ENCODE measurements at places on chromosomes 11 and 22. TPM values are rescaled to one million over a fixed set of nuclear protein-coding genes. Genes with fewer than 3 reads are reported as not detected.
A peak's percentile ranks its signal among the peaks of the same experiment; 100 is the strongest.

The TSPAN32 gene
- 3.4 TPM for total RNA-seq

GRCh38 chr22:46910624-46911023, 148.2 kb downstream of the TBC1D22A start:
- peaks cover 6% of the 10 kb centered on the region for H3K4me1 ChIP-seq
- no peak overlapping the region for H3K4me3 ChIP-seq
- H3K36me3 ChIP-seq, result peaks cover 2% of the 10 kb centered on the region
- H3K27me3 ChIP-seq, result no peaks in the 10 kb centered on the region
- peak overlapping the region; percentile 62 for H3K27ac ChIP-seq

The DAGLA gene
- total RNA-seq, result 9.3 TPM

- H3K27ac ChIP-seq, result peak overlapping the region; percentile 43
- no peak overlapping the region for H3K4me3 ChIP-seq
- no peak for DNase-seq
- H3K27me3 ChIP-seq, result no peaks in the 10 kb centered on the region
- peaks cover 8% of the 10 kb centered on the region for H3K36me3 ChIP-seq
These were observed 52.6 kb downstream of the PITPNB start for GRCh38 chr22:27866135-27867084.

- peaks cover 73% of the 10 kb centered on the region for H3K27me3 ChIP-seq
- no peak for DNase-seq
- no peaks in the 10 kb centered on the region for H3K36me3 ChIP-seq
- peaks cover 2% of the 10 kb centered on the region for H3K4me1 ChIP-seq
These were observed 54.6 kb downstream of the GRIK4 start for GRCh38 chr11:120566176-120566575.

- peaks cover 4% of the 10 kb centered on the region for H3K27me3 ChIP-seq
- H3K4me3 ChIP-seq, result peak within 1 kb of the TSS; percentile 80
- H3K4me1 ChIP-seq, result peaks cover 8% of the 10 kb centered on the region
- peak; percentile 89 for DNase-seq
- H3K36me3 ChIP-seq, result peaks cover 5% of the 10 kb centered on the region
- peak within 1 kb of the TSS; percentile 90 for H3K27ac ChIP-seq
These were observed at the start of gene NAGA for GRCh38 chr22:42070517-42071422. TSS of gene NAGA (minus strand) at chr22:42070812. CDS start at chr22:42070297, 515 bp downstream.

- H3K4me1 ChIP-seq, result peaks cover 5% of the 10 kb centered on the region
- H3K27ac ChIP-seq, result no peak overlapping the region
- DNase-seq, result no peak
- H3K36me3 ChIP-seq, result peaks cover 2% of the 10 kb centered on the region
- no peak overlapping the region for H3K4me3 ChIP-seq
These were observed 3.5 kb downstream of the PGGHG start for GRCh38 chr11:292211-293121.

GRCh38 chr22:23837496-23837859, 1.3 kb downstream of the DERL3 start:
- no peak overlapping the region for H3K4me3 ChIP-seq
- DNase-seq, result no peak
- peaks cover 8% of the 10 kb centered on the region for H3K4me1 ChIP-seq
- no peak overlapping the region for H3K27ac ChIP-seq

The EIF3D gene
- 179 TPM for total RNA-seq

The PKNOX2 gene
- 39.9 TPM for total RNA-seq

DNA sequence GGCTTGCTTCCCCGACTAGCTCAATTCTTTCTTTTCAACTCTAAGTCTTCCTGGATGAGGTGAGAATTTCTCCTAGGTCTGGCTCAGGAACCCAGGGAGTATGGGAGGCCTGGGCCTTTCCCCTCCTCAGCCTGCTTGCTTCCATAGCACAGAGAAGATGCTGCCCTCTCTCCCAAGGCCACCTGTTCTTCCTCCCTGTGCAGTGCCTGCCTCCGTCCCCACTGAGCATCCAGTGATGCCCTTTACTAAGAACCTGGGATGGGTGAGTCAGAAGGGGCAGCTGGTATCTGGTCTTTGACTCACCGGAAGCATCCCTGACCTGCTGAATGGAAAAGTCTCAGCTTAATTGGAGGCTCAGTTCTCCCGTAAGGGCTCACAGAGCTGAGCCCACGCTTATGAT, 607.9 kb downstream of the BUD13 start:
- no peak for DNase-seq
- no peak overlapping the region for H3K27ac ChIP-seq
- H3K4me1 ChIP-seq, result peaks cover 9% of the 10 kb centered on the region
- peaks cover 56% of the 10 kb centered on the region for H3K27me3 ChIP-seq
- H3K36me3 ChIP-seq, result no peaks in the 10 kb centered on the region
- H3K4me3 ChIP-seq, result no peak overlapping the region

GRCh38 chr22:35903571-35904335, 124.9 kb downstream of the RBFOX2 start:
- no peak overlapping the region for H3K4me3 ChIP-seq
- DNase-seq, result no peak
- H3K4me1 ChIP-seq, result peaks cover 19% of the 10 kb centered on the region
- H3K27me3 ChIP-seq, result no peaks in the 10 kb centered on the region

GRCh38 chr22:40721266-40721665, 42.0 kb downstream of the MCHR1 start:
- H3K4me1 ChIP-seq, result peaks cover 13% of the 10 kb centered on the region
- DNase-seq, result no peak
- no peak overlapping the region for H3K4me3 ChIP-seq
- peak overlapping the region; percentile 93 for H3K27ac ChIP-seq
- no peaks in the 10 kb centered on the region for H3K36me3 ChIP-seq

DNA sequence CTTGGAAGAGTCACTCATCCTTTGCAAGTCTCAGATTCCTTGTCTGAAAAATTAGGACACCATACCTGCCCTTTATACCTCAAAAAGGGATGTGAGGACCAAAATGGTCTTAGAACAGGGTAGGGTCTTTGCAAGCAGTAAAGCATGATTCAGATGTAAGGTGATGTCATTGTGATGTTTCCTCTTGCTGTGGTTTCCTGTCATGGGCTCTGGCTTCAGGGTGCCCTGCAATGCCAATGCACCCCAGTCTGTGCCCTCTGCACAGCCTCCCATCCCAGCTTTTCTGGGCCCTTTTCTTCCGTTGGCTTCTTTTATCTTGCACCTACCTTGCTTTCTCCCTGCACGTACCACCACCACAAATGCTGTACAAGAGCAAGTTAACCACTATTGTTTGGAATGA, 87.8 kb upstream of the NNMT start:
- H3K4me3 ChIP-seq, result no peak overlapping the region
- peak overlapping the region; percentile 92 for H3K27ac ChIP-seq
- no peak for DNase-seq
- H3K36me3 ChIP-seq, result no peaks in the 10 kb centered on the region

The APOBEC3C gene
- 7.0 TPM for total RNA-seq

The ZDHHC13 gene
- 26.6 TPM for total RNA-seq

DNA sequence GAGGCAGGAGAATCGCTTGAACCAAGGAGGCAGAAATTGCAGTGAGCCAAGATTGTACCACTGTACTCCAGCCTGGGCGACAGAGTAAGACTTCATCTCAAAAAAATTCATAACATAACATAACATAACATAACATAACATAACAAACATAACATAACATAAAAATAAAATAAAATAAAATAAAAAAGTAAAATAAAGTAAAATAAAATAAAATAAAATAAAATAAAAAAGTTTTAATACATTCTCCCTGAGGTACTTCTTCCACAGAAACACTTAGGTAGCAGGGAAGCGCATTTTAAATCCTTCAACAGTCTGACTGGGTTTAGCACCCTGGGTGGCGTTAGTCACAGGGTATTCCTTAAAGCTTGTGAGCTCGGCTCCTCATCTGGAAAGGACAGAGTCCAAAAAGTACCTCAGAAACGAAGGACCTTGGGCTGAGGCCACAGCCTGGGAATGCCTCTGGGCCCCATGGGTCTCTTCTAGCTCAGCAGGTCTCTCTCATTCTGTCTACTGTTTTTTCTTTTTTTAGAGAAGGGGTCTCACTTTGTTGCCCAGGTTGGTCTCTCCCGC, 41.7 kb downstream of the MICAL3 start:
- no peak for DNase-seq
- H3K27ac ChIP-seq, result no peak overlapping the region
- no peak overlapping the region for H3K4me3 ChIP-seq
- H3K4me1 ChIP-seq, result peaks cover 5% of the 10 kb centered on the region

- peak overlapping the region; percentile 51 for H3K27ac ChIP-seq
- no peaks in the 10 kb centered on the region for H3K36me3 ChIP-seq
- no peak for DNase-seq
- no peak overlapping the region for H3K4me3 ChIP-seq
These were observed 30.3 kb upstream of the GRAMD4 start for GRCh38 chr22:46589871-46590271.

DNA sequence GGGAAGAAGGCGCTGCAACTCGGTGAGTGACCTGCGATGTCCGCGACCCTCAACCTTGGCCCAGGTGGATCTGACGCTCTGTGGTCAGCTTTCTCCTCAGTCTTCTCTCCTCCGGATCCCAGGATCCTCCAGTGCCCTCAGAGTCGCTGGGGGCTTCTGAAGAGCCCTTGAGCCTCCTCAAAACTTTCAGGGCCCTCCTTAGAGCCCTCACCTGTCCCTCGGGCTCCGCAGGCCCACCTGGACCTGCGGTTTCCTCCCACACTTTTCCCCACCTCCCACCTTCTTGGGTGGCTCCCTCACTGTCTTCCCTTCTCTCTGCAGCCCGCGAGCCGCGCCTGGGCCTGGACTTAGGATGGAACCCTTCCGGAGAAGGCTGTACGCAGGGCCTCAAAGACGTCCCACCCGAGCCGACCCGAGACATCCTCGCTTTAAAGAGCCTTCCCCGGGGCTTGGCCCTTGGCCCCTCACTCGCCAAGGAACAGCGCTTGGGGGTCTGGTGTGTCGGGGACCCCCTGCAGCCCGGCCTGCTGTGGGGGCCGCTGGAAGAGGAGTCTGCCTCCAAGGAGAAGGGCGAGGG, 335 bp downstream of the ZNF408 start:
- no peaks in the 10 kb centered on the region for H3K27me3 ChIP-seq
- peaks cover 5% of the 10 kb centered on the region for H3K36me3 ChIP-seq
- DNase-seq, result no peak
- peak overlapping the region; percentile 99 for H3K4me3 ChIP-seq
- peaks cover 19% of the 10 kb centered on the region for H3K4me1 ChIP-seq

The TRIM29 gene
- 0.33 TPM for total RNA-seq

- no peaks in the 10 kb centered on the region for H3K36me3 ChIP-seq
- peaks cover 1% of the 10 kb centered on the region for H3K4me1 ChIP-seq
- H3K27ac ChIP-seq, result no peak overlapping the region
- H3K27me3 ChIP-seq, result no peaks in the 10 kb centered on the region
- DNase-seq, result no peak
These were observed 33.4 kb upstream of the ANGPTL5 start for GRCh38 chr11:101949680-101950220.

GRCh38 chr22:37172266-37173245, 15.5 kb downstream of the C1QTNF6 start:
- no peak overlapping the region for H3K4me3 ChIP-seq
- H3K4me1 ChIP-seq, result peaks cover 7% of the 10 kb centered on the region
- H3K36me3 ChIP-seq, result no peaks in the 10 kb centered on the region

The CARNS1 gene
- 0.29 TPM for total RNA-seq

The GPR83 gene
- 0.62 TPM for total RNA-seq

DNA sequence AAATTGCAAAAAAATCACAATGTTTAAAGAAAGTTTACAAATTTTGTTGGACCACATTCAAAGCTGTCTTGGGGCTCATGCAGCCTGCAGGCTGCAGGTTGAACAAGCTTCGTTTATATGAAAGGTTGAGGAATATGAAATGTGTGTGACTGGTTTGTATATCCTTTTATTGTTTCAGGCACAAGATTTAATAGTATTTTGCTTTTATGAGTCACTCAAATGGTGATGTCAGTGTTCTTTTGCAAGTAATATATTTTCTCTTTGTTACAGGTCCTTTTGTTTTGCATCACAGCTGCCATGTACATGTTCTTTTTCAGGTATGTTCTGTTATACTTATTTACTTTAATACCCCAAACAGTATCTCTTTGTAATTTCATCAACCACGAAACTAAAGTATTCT, 198.6 kb downstream of the TMEM135 start:
- H3K27ac ChIP-seq, result no peak overlapping the region
- DNase-seq, result no peak
- H3K4me1 ChIP-seq, result no peaks in the 10 kb centered on the region
- H3K27me3 ChIP-seq, result no peaks in the 10 kb centered on the region
- H3K4me3 ChIP-seq, result no peak overlapping the region

GRCh38 chr22:21444701-21445436, 22.3 kb upstream of the TMEM191C start:
- H3K27ac ChIP-seq, result peak overlapping the region; percentile 16
- H3K27me3 ChIP-seq, result no peaks in the 10 kb centered on the region
- no peak overlapping the region for H3K4me3 ChIP-seq
- H3K4me1 ChIP-seq, result no peaks in the 10 kb centered on the region
- DNase-seq, result no peak

- no peak overlapping the region for H3K27ac ChIP-seq
- H3K36me3 ChIP-seq, result peaks cover 2% of the 10 kb centered on the region
- peaks cover 18% of the 10 kb centered on the region for H3K4me1 ChIP-seq
- DNase-seq, result no peak
These were observed 18.5 kb downstream of the SPECC1L start for GRCh38 chr22:24289114-24289513.

GRCh38 chr11:115929618-115930129, 425.5 kb upstream of the CADM1 start:
- no peak for DNase-seq
- H3K27me3 ChIP-seq, result peaks cover 39% of the 10 kb centered on the region
- H3K36me3 ChIP-seq, result no peaks in the 10 kb centered on the region

The TIMM10 gene
- 63.4 TPM for total RNA-seq

DNA sequence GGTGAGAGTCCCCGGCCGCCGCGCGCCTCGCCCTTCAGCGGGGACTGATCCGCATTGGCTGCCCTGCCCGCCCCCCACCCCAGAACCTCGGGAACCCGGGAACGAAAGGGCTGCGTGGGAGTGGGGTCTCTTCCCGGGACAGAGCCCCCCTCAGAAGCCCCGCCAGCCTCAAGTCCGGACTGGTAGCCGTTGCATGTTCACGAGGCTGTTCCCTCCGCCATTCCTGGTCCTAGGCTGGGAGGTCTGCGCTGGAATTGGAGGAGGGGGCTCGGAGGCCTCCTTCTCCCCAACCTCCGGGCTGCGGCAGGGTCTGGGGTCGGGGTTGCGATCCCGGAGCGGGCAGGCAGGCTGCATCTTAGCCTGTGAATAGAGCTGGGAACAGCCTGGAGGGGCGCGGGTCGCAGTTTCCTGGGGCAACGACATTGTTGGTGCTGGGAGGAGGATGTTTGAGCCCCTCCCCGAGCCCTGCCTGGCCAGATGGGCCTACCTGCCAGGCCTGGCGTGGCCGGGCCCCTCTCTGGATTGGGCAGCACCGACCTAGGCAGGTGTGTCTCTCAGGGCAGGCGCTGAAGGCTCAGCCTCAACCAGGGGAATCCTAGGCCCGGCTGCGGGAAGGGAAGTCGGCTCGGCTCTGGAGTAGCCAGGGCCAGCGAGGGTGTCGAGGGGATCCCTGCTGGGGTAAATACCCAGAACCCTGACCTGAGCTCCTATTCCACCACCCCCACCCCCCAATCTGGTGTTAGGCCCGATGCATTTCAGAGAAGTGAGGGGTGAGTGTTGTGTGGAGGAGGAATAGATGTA, 670 bp downstream of the MAPK8IP1 start:
- DNase-seq, result no peak
- no peaks in the 10 kb centered on the region for H3K4me1 ChIP-seq
- peaks cover 3% of the 10 kb centered on the region for H3K36me3 ChIP-seq
- peak overlapping the region; percentile 33 for H3K27ac ChIP-seq

Measured in progenitor cell of endocrine pancreas (in vitro differentiated cells).